ENCODE measurements at places on chromosomes 7 and 10.

- no peak for DNase-seq
Observed at GRCh38 chr10:89391907-89392756, at the start of gene IFIT1. Gene IFIT1 (plus strand): TSS chr10:89392623. CDS start chr10:89392713, 90 bp downstream.

DNA sequence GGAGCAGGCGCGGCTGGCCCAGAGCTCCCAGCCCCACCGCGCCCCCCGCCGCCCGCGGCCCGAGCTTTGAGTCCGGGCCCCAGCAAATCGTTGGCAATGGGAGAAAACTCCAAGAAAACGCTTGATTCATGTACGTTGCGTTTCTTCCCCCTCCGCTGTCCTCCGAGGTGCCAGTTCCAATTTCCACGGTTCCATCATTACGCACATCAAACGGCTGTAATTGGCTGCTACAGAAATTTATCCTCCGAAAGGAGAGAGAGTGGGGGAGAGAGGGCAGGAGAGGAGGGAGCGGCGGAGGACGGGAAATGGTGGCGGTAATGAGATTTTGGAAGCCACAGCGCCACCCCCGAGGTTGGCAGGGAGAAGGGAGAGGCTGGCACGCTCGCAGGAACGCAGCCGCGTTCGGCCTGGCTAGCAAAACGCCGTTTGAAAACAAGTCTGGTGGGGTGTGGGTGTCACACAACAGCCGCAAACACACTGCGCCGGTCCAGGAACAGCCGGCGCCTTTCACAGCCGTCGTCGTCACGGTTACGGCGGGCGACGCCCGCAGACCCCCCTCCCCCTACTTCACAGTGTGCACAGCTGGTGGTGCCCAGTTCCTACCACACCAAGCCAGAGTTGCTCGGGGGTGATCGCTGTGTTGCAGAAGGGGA is 57.5 kb downstream of the UNCX start:
- DNase-seq, result no peak

DNA sequence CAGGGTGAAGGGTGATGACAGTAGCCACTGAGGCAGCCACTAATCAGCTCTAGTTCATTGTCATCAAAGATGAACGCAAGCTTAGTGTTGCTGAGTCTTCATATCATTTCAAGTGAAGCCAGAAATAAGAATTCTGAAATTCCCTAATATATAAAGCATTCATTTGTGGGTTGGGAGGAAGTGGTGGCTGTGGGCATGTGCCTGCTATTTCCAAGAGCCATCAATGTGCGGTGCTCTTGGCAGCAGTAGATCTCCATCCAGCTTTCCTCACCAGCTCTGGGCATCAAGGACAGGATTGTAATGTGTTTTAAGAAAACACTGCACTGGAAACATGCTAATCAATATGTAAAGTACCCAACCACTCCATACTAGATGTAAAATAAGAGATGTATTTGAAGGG is 202.5 kb upstream of the AHR start:
- no peak for DNase-seq

DNA sequence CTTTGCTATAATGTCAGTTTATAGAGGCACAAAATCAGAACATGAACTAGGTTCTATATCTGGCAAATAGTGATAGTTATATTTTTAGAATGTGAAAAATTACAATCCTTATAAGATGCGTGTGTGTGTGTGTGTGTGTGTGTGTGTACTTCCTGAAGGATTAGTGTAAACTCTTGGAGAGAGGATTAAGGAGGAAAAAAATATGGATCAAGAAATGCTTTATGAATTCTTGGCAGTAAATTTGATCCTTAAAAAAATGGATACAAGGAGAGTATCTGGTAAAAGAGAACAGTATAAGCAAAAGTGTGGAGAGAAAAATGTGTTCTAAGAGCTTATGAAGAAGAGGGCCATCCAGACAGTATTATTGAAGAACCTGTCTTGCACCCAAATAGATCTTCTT is 484.3 kb downstream of the ADRA2A start:
- DNase-seq, result no peak

GRCh38 chr10:34104829-34105572 is 710.1 kb downstream of the PARD3 start:
- DNase-seq, result no peak

DNA sequence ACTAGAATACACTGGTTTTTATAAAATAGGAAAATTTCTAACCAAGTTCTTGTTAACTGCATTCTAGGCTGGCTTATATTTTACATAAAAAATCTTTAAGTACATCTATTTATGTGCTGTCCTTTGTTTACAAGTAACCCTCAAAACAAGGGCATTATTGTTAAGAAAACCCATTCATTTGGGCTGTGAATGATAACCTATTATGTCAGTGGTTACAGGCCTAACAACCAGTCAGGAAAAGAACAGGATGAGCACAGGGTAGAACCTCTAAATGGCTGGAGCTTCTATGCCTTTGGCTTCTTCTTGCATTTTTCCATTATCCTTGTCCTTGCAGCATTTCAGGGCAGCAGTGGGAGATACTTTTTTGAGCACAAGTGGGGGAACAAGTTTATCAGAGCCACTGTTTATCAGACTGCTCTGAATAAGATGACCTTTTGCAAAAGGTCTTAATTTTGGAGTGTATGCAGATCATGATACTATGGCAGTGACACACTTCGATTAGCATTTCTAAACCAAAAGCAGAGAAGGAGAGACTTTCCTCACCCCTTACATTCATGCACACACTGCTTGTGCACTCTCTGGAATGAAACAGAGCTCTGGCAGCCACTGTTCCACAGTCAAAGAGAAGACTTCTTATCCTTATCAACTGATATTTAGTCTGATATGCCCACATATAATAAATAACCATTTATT is 10.9 kb downstream of the GPR37 start:
- DNase-seq, result no peak

DNA sequence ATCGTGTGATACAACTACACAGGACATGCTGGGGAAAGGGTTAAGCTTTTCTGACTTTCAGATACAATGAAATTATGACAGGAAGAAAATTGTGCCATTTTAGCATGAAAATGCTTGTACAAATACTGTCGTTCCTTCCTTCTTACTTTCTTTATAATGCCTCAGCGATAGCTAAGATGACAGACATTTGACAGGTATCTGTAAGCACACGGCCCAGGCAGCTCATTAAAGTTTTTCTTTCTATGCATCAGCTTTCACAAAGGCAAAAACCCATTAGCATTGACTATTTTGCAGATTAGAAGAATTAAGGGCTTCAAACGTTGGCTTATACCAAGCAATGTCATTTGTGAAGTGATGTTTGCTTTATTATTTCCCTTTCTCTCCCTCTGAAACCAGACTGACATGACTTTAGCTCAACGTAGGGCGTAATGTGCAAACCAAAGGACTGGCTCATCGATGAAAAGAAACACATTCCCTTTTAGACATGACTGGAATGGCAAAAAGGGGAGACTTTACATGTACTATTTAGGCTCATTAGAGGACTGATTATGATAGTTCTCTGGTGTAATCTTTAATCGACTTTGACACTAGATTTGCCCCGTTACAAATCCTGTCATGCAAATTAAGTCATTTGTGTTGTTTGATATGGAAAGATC is 258.4 kb upstream of the SP8 start:
- DNase-seq, result no peak

GRCh38 chr7:131057015-131057793 is 270.5 kb upstream of the MKLN1 start:
- DNase-seq, result no peak

DNA sequence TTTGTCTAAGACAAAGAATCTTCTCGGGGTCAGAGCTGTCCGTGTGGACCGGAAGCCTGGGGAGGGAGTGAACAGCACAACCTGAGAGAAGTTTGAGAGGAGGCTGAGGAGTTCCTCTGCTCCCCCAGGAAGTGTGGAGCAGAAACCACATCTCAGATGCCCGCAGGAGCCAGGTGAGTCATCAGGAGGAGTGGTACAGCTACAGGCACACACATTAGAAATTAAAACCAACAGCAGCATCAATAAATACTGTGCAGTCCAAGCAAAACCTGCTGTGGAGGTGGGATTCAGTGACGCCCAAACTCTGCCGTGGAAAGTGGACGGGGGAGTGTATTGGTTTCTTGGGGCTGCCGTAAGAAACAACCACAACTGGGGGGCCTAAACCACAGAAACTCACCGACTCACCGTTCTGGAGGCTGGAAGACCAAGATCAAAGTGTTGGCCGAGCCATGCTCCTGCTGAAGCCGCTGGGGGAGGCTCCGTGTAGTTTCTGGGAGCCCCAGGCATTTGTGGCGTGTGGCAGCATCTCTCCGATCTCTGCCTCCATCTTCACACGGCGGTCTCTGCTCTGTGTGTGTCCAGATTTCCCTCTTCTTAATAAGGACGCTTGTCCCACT is 31.2 kb upstream of the GARS1 start:
- no peak for DNase-seq

Data from NCI-H524 treated with DMSO at 0.1 percent for 48 hours (cell line).